ENCODE measurements at places on chromosomes 6 and 20.

- no peak for DNase-seq
Measured at GRCh38 chr6:125549202-125549884, 200.1 kb upstream of the HEY2 start.

GRCh38 chr6:118881440-118882313 is 12.3 kb upstream of the ASF1A start:
- no peak for DNase-seq

- no peak for DNase-seq
Measured at GRCh38 chr20:52812231-52812847, 159.8 kb upstream of the TSHZ2 start.

DNA sequence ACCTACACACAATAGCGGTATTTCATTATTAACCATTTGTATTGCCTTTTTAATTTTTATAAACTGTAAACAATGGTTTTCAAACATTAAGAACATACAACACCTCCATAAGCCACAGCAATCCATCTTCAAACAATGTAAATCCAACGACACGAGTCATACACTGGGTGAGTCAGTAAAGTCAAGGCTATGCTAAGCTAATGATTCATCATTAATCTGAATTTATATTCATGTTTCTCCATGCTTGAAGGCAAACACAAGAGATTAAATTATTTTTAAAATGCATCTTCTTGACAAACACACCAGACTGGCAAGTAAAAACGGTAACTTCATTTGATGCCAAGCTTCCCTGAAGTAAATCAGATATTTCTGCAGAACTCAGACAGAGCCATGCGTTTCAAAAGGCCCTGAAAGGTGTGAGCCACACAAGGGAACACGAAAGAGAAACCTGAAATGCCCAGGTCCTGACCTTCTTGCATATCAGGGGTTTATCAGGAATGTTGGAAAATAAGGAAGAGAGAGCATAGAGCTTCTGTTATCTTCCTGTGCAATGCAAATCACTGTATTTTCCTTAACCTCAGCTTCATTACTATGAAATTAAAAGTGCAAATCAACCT is 162.5 kb downstream of the ALDH8A1 start:
- DNase-seq: no peak

GRCh38 chr6:46704562-46704961 is 16.9 kb downstream of the TDRD6 start:
- no peak for DNase-seq

- DNase-seq: no peak
Measured at GRCh38 chr20:1625083-1625690, 5.4 kb upstream of the SIRPB1 start.

- peak; percentile 39 for DNase-seq
Measured at GRCh38 chr20:31674895-31675827, 37.4 kb downstream of the COX4I2 start.

GRCh38 chr6:159756508-159756907 is 5.3 kb upstream of the ACAT2 start:
- DNase-seq: no peak

DNA sequence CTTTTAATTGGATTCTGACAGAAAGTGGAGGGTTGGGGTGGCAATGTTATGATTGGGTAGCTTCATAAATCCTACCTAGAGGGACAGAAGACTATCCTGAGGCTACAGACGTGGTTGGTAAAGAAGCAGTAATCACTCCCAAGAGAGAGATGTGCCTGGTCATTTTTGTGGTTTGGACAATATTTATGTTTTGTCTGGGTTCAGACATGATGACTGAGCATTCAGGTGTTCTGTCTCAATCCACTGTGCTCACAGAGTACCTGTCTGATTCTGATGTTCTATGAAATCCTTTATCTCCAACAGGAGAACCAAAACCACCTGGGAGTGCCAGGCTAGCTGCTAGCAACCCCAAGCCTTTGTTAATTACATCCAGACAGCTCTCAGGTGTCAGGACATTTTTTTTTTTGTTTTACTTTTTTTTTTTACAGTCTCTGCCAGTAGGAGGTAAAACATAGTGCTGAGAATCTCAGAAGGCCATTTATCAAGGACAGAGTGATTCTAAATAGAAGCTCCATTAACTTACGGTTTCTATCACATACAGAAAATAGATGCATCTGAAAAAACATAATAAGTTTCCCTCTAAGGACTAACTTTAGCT is 1.6 kb upstream of the HLA-DQA1 start:
- no peak for DNase-seq

- no peak for DNase-seq
Measured at GRCh38 chr20:6920991-6921613, 153.6 kb downstream of the BMP2 start.

DNA sequence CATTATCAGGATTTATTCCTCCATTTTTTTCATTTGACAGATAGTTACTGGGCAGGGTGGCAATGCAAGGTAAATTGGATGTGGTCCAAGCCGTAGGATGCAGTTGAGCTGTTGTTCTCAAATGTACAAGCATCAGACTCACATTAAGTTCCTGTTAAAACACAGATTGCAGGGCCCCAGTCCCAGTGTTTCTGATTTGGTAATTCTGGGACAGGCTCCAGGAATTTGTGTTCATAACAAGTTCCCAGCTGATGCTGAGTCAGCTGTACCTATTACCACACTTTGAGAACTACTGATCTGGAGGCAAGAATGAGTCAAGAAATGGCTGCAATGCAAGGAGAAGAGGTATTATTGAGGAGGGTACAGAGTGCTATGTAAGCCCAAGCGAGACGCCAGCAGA is 11.7 kb downstream of the TMEM244 start:
- no peak for DNase-seq

- DNase-seq: no peak
Measured at GRCh38 chr20:56945057-56945456, 316.0 kb downstream of the TFAP2C start.

- DNase-seq: no peak
Measured at GRCh38 chr6:135546206-135546605, 48.7 kb upstream of the AHI1 start.

- no peak for DNase-seq
Measured at GRCh38 chr20:61706259-61706961, 359.3 kb downstream of the TAF4 start.

- DNase-seq: no peak
Measured at GRCh38 chr6:104789770-104790190, 69.9 kb downstream of the HACE1 start.

DNA sequence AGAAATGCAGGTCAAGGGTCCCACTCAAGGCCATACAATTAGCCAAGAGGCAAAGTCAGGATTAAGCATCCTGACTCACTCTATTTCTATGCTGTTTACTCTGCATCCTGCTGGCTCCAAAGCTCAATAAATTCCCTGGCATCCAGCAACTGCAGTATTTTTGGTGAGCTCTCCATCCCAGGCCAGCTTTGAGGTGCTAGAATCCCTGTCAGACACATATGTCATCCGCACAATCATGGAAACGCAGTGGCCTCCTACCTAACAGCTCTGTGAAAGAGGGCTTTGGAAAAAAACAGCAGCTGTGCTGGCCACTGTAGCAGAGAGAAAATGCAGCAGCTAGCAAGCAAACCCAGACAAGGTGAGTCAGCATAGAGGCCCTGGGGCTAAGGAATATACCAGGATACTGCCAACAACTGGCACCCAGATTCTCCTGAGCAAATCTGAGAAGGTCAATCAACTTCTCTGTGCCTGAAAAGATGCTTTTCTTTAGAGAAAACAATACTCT is 58.4 kb downstream of the ANKEF1 start:
- no peak for DNase-seq

DNA sequence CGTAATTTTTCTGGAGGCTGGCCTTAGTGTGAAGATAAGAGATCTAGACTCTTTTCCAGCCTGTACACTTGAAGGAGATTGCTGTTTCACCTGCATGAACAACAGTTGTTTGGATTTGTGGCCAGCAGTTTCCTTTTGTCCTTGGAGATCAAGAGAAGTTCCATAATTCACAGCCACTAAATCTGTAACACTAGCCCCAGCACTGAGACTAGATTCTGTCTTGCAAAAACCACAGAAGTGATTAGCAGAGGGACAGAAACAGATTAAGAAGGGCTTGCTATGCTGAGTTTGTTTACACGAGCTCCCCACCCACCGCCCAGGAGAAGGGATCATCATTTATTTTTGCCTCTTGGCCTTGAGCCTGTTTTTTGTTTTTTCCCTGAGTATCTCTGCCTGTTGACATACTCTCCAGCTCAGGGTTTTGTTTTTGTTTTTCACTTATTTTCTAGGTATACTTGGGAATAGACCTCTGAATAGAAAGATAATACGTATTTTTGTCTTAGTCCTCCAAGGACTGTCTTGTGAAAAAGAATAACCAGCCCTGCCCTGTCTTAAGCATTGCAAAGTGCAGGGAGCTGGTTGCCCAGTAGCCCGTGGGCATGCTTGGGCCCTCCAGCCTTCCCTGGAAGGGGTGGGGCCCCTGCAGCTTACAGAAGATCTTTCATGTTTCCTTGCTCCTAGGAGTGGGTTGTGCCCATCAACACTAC is 93.1 kb upstream of the SOX4 start:
- DNase-seq: no peak

DNA sequence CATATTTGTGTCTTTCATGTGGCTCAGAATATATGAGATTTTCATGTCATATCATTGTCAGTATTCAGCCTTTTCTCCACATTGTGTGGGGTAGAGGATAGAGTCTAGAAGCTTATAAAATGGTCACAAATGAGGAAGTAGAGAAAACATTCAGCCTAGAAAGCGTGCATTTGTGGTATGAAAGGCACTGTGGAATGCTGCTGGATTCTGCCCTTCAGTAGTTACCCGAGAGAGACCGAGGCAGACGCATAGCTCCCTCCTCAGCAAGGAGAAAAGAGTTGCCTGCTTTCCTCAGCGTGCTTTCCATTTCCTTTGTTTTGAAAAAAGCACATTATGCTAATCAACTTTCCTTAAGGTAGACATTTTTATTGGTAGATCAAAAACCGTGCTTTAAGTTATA is 28.7 kb downstream of the MYB start:
- no peak for DNase-seq

GRCh38 chr6:64984948-64985347 is 722.1 kb downstream of the EYS start:
- no peak for DNase-seq

GRCh38 chr6:143691900-143692636 is 14.3 kb downstream of the PHACTR2 start:
- no peak for DNase-seq

GRCh38 chr6:1200409-1201101 is 111.3 kb upstream of the FOXQ1 start:
- no peak for DNase-seq

DNA sequence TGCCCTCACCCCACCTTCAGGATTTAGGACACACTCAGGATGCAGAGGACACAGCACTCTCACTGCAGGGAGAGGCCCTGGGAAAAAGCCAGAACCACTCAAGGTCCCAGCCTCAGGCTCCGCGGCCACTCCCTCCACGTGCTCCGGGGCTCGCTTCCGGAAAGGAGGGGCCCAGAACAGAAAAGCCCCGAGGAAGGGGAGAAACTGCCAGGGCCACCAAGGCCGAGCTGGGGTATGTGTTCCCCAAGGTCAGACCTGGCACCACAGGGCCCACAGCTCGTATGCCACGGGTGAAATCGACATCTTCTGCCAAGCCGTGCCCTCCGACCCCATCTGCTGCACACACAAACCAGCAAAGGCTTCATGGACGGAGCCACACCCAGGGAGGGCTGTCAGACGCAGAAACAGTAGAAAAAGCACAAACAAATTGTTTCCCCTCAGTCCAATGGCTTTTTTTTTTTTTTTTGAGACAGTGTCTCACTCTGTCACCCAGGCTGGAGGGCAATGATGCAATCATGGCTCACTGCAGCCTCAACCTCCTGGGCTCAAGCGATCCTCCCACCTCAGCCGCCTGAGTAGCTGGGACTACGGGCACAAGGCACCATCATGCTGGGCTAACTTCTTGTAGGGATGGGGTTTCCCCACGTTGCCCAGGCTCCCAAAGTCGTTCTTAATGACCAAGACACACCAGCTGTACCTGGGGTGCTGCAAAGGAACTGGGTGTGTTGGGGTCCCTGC is 33.4 kb downstream of the SLC2A4RG start:
- DNase-seq: no peak

DNA sequence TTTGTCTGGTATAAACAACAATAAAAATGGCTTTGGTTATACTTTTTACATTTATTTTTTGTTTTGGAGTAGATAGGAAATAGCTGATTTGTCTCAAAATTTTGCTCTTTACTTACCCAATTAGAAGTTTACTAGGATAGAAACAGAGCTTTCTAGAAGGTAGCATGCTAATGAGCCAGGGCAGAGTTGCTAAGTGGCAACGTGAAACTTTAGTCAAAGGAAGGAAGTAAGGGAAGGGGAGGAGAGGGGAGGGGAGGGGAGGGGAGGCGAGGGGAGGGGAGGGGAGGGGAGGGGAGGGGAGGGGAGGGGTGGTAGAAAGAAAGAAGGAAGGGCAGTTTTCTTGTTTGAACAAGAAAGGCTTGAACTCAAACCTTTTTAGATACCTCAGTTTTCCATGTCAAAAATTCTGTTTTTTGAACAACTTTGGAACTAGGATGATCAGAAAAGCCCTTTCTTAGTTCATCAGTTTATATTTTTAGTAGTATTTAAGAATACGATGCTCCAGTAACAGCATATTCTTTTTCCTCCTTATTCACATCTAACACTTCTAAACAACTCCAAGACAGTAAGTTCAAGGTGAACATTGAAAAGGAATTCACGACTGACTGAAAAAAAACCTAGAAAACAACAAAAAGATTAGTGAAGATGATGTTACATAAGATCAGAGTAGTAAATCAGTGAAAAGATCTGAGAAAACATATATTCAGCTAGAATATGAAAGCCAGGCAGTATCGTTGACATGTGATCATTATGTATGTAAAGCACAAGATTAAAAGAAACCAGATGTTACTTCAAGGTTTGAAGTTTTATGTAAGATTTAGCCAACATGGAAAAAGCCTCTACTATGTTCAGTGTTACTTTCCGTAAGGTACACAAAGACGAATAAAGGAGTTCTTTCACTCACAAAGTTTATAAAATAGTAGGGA is 263.4 kb downstream of the ARHGAP18 start:
- no peak for DNase-seq

DNA sequence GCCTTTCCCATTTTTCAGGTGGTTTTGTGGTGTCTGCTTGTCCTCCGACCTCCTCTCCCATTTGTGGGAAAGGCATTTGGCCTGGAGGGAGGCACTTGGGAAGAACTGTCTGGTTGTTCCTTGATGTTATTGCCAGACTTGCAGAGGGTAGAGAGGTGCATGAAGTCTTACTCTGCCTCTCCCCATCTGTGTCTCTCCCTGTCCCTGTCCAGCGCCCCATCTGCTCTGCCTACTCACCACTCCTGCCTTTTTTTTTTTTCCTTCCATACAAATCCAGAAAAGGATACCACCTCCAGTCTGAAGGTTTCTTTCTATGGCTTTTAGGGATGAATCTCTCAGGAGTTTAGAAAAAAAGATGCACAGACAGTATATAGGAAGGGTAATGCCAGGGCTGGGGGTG is 19.8 kb downstream of the PPARD start:
- DNase-seq: no peak

DNA sequence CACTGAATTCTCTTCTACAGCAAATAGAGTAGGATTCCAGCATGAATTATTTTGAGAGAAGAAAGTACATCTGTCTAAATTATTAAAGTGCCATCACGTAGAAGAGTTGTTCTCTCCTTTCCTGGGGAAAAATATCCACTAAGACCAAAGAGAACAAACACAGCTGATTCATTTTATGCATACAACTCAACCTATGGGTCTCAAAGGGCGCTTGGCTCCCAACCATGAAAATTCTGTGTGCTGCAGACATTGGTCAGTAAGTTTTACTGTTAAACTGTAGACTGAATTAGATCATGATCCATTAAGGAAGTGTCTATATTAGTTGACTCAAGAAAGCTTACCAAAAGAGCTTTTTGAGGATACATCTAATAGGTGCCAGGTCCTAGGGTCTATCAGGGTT is 83.5 kb downstream of the FRK start:
- no peak for DNase-seq

GRCh38 chr6:112017169-112017568 is 36.7 kb upstream of the CCN6 start:
- no peak for DNase-seq
